ENCODE measurements at places on chromosomes 7 and 10. TPM values are rescaled to one million over a fixed set of nuclear protein-coding genes. Genes with fewer than 3 reads are reported as not detected.

Gene KAZALD1
- total RNA-seq: 0.51 TPM

Gene MYPN
- total RNA-seq: not detected

Gene GHRHR
- total RNA-seq: not detected

Gene ZNF394
- total RNA-seq: 86.2 TPM

Gene IMMP2L
- total RNA-seq: 34.2 TPM

Gene SMO
- 0.39 TPM for total RNA-seq

Gene ODAD2
- not detected for total RNA-seq

Gene VWC2
- not detected for total RNA-seq

Gene SPDYE8
- total RNA-seq: not detected

Gene TRIL
- total RNA-seq: not detected

Gene TRIM50
- total RNA-seq: not detected

Gene YAE1
- total RNA-seq: 20.0 TPM

Gene DYNC1I1
- not detected for total RNA-seq

Data from B cell (primary cell).